ENCODE measurements at places on chromosomes 1 and 21.

DNA sequence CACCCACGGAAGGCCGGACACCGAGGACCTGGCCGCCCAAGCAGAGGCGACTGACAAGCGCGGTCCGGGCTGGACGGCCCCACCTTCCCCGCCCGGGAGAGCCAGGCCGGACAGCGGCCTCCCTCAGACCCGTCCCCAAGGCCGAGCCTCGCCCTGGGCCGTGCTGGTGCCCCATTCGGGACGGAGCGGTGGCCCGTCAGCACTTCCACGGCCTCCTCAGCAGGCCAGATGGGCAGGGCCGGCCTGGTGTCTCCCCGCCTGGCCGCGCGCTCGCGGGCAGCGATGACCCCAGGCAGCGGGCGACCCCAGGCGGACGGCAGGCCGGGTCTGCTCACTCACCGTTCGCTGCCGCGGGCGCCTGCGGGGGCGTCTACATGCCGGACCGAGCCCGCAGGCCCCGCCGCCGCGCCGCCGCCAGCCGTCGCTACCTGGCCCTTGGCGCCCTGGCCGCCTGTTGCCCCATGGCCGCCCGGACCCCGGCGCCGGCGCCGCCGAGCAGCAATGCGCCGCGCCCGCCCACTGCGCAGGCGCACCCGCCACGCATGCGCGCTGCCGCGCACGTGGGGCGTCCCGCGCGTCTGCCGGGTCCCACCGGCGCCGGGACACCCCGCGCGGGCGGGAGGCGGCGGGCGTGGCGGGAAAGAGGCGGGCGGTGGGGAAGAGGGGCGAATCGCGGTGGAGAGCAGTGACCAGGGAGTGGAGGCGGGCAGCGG lies at the start of gene NADK:
NADK (minus strand) TSS at position 521 of the 713 bp plus-strand sequence. CDS start 13,064 bp downstream, outside the sequence.
- DNase-seq: no peak

- DNase-seq: no peak
Observed at GRCh38 chr1:37056325-37056724, 22.0 kb upstream of the GRIK3 start.

GRCh38 chr1:233819042-233819441 lies 85.4 kb upstream of the SLC35F3 start:
- DNase-seq: no peak

DNA sequence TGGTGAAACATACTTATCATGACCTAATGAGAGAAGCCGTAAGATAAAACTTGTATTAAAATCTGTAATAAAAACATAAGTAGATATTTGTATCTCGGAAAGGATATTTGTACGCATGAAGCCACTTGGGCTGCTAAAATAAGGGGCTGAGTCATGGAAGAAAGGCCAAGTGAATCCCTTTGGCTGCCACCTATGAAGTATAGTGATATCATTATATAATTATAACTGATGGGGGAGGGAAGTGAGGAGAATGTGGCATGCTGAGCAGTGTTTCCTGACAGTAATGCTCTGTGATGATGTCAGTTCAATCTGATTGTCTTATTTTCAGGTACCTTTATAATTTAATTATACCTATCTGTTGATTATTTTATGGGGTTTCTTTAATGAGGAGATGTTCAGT lies 13.6 kb downstream of the RWDD3 start:
- no peak for DNase-seq

DNA sequence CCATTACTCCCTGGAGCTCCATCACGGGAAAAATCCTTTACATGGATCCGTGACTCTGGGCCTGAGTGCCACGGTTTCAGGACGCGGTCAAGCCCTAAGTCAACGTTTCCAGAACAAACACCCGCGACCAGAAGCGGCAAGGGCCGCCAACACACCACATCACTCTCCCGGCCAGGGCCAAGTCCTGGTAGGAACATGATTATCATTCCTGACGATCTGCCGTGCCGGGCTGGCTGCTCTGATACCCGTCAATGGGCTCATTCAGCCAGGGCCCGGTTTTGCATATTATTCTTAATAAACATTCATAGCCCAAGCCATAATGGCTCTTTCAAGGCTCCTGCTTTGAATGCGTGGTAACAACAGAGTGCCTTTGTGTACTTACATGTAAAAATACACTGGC lies 44.6 kb upstream of the SIM2 start:
- no peak for DNase-seq

- DNase-seq: no peak
Observed at GRCh38 chr1:11307852-11308251, 34.9 kb downstream of the UBIAD1 start.

DNA sequence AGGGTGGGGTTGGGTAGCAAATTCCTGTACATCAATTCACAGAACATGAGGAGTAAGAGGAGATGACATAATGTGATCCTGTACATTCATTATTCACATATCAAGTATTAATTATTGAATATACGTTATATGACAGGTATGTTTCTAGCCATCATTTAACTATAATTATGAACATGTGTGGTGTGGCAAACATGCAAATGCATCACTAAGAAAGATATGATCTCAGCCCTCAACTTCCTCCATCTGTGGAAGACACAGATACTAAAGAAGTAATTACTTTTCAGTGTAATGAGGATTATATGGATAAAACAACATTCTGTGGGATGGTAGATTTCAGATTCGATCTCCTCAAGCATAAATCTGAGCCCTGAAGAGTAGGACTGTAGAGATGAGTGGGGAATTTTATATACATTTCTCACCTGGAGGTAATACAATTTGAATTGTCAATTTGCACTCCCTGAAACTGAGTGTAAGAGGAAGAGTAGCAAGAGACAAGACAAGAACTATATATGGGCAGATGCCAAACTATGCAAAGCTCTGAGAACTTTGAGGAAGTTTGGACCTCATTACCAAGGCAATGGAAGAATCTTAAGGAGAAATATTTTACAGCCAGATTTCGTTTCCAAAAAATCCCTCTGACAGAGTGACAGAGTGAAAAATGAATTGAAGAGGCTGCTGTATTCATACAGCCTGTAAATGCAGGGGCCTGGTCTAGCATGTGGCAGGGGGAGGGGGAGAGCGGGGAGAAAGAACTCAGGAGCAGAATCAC lies 275.5 kb downstream of the TPR start:
- DNase-seq: no peak

DNA sequence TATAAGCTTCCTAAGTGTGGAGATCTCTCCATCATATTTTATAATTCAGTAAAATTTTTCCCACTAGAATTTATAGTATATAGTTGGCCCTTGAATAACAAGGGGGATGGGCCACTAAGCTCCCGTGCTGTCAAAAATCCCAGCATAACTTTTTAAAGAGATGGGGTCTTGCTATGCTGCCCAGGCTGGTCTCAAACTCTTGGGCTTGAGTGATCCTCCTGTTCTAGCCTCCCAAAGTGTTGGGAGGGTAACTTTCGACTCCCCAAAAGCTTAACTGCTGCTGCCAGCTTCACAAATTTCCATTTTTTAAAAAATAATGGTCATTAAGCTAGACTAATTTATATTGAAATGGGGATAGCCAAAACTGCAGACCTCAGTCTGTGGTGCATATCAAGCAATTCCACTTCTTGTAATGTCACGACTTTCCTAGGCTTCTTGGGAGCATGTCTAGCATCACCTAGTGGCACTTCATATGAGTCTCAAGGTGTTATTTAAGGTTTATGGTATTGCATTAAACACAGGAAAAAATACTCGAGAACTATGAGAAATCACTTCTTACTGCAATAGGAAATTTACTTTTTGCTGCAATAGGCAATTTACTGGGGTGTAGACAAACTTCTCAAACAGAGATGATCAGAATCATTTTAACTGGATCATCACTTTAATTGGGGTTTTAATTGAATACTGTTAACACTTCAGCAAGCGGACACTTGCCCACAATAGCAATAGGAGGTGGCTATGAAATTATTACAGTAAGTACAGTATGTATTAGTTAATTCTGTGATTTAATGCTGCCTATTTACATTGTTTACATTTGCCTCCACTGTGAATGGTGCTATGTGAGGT lies 19.3 kb upstream of the ACTA1 start:
- DNase-seq: no peak

DNA sequence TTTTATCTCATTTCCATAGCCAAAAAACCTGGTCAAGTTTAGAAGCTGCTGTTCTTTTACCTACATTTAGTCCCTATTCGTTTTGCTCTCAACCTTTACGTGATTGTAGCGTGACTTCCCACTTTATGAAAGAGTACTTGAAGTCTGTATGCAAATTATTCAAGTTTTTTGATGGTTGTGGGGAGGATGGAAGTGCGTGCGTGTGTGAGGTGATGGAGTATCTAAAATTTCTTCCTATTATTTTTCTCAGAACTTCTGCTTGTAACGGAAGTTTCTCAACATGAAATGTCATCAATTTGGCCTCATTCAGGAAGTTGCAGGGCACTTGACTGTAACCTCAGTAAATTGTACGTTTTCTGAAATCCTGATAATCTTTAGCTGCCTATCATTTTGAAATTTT lies 64.0 kb downstream of the SAMSN1 start:
- DNase-seq: no peak

DNA sequence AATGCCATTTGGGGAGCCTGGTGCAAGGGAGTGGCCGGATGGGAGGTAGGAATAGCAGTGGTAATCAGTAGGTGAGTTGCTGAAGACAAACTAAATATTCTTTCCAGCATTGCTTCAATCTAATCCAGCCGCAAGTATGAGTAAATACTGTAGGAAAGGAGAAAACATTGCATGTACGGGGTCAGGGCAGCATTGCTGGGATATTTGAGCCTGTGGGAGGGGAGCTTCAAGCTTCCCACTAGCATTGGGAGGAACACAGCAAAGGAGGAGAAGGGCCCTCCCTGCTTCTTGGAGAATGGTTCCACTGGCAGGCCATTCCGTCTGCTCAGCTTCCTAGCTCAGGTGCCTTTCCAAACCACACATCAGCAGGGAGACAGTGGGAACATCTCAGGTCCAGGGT lies 15.2 kb downstream of the CAPN2 start:
- DNase-seq: no peak

DNA sequence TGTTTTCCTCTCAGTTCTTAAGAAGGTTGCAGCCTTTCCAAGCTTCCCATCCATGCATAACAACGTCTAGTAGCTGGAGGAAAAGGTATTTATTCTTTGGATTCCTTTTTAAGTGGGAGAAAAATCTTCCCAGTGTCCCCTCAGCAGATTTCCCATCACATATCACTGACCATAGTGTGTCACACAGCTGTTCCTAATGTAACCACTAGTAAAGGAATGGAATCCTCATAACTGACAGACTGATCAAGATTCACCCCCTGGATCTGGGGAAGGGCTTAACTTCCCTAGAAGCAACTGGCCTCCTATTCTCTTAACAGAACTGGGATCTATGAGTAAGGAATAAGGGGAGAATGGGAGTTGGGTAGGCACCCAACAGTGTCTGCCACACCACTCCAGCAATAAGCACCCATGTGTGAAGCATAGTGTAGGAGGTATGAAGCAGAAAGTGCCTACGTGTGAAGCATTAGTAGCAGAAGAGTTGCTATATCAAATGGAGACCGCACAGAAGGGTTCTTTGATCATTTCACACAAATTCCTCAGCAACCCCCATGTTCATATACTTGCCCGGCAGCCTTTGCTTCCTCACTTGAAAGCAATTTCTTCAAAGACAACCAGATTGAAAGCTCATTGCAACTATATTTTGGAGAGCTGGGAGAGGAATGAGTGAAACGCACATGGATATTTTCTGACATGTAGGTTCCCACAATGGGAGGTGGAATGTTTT lies 28.2 kb upstream of the DNAH14 start:
- no peak for DNase-seq

GRCh38 chr1:9759939-9760338 lies 63.8 kb downstream of the CLSTN1 start:
- DNase-seq: no peak

GRCh38 chr1:170680428-170680827 lies 16.5 kb downstream of the PRRX1 start:
- peak; percentile 74 for DNase-seq

DNA sequence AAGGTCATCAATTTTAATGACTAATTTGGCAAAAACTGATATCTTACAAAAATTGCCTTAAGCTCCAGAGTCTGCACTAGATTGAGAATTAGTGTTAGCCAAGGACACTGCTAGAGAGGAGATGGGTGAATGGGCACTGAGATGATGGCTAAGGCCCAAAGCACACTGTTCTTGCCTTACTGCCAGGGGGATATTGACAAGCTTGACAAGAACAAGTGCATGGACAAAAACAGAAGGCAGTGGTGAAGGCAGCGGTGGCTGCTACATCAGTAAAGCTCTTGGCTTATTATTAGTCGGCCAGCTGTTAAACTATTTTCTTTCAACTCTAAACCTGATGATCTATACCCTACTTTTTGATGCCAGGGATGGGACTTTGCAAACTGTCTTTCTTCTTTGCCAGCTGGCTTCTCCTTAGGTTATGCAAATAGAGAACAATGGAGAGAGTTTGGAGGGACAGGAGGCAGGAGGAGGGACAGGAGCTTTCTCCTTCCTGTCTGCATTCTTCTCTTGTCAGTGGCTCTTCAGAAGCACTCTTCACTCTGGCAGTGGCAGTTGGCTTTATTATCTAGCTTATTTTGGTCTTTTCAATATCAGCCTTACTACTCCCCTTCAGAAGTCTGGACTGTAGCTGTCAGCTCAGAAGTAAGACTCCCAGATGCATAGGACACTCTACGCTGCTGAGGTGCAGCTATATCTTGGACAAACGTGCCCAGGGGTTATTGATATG lies 853.5 kb upstream of the TMPRSS15 start:
- DNase-seq: no peak

DNA sequence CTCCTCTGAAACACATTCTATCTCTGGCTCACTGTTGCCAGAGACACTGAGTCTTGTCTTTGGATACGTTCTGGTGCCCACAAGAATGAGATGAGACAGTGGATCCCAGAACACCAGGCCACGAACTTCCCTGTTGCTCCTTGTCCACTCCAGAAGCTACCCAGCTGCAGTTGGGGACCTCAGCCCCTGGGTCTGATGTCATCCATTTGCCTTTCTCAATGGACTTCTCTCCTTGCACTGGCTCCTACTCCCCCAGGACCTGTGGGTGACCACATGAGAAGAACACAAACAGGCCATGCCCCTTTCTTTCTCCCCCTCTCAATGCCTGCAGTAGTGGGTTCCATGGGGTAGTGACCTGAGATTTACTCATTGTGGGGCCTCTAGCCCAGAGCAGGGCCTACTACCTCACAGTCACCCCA lies 5.9 kb downstream of the NBPF1 start:
- no peak for DNase-seq

DNA sequence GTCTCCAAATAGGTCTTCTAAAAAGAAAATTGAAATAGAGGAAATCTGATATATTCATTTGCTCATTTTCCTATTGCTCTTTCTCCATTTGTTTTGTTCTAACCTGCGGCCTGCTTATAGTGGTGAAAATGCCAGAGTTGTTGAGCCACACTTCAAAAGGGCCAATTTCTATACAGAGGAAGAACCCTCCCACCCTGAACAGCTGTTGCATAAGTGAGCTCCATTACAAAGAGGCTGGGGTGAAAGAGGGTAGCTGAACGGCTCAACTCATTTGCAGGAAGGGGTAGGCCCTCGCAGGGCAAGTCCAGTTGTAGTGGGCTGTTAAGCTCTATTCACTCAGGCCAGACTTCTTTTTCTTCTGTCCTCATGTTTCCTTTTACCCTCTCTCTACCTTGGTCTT lies 8.8 kb downstream of the ADCY10 start:
- DNase-seq: no peak

DNA sequence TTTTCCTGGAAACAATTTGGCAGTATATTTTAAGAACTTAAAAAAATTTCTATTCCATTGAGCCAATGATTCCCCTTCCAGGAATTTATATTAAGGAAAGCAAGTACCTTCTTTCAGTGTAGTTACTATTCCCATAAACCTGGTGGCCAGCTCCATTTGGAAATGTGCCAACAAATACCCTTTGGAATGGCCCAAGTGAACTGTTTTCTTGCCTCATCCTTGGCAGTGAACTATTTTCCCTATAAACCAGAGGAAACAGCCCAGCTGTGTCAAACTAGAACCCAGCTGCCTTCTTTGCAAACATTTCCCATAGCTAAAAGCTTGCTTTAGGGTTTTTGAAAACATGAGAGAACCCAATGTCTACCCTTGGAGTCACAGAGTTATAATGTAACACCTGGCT lies 496.9 kb downstream of the NEGR1 start:
- DNase-seq: no peak
